ENCODE measurements at places on chromosomes 13 and 19.

DNA sequence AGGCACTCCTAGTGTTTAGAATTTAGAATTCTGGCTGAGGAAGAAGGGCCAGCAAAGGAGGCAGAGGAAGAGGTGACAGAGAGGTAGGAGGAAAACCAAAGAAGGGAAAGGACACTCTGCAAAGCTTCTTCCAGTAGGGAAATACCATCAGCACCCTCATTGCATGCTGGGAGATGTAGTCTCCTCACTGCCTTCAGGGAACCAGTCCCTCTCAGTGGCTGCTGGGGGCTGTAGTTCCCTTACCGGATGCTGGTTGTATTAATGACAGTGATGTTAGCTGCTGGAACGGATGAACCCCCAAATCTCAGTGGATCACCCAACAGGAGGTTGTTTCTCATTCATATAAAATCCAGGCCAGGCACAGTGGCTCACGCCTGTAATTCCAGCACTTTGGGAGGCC is 10.1 kb downstream of the GRIN2D start:
- peak; percentile 20 for DNase-seq

DNA sequence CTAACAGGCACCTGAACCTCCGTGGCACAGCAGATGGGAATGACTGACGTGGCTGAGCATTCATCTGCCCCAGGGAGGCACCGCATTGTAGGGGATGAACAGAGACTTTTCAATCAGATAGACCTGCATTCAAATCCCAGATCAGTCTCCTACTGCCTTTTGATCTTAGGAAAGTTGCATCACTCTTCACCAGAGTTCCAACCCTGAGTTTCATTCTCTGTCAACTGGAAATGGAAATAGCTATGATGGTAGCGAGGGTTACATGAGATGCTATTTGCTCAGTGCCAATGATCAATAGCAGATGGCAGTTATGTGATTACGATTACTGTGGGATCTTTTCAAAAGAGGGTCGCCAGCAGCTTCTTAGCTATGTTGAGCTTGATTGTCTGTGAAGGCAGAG is 189.3 kb upstream of the RFC3 start:
- DNase-seq = no peak

DNA sequence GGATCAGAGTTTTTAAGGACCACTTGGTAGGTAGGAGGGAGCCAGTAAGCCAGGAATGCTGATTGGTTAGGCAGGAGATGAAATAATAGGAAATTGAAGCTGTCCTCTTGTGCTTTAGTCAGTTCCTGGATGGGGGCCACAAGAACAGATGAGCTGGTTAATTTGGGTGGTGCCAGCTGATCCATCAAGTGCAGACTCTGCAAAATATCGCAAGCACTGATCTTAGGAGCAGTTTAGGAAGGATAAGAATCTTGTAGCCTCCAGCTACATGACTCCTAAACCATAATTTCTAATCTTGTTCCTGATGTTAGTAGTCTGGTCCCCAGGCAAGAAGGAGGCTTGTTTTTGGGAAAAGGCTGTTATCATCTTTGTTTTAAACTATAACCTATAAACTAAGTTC is 117.9 kb upstream of the GPR12 start:
- peak; percentile 54 for DNase-seq

DNA sequence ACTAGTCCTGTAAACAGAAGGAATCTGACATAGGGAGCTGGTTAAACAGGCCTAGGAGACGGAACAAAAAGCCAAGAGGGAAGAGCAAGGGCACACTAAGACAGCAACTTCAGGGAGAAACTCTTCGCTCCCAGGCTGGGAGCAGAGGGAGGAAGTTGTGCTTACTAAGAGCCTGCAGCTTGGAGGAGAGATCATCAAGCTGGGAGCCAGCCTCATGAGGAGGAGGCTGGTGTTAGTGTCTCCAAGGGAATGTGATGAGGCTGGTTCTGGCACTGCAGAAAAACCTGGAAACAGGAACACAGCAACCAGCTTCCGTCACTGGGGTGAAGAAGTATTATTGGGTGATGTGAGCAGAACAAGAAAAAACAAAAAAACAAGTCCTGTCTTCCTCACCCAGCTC is 1027.3 kb downstream of the UQCRFS1 start:
- no peak for DNase-seq

- DNase-seq = no peak
Measured at GRCh38 chr19:35328851-35329285, at the start of gene CD22. TSS of gene CD22 (plus strand) at chr19:35329187. CDS start at chr19:35332041, 2,854 bp downstream.

All from NCI-H524 treated with DMSO at 0.1 percent for 48 hours (cell line).